ENCODE measurements at places on chromosomes 16 and 17.

- peak; percentile 40 for DNase-seq
Observed at GRCh38 chr17:42163113-42163512, 8.3 kb upstream of the RAB5C start.

DNA sequence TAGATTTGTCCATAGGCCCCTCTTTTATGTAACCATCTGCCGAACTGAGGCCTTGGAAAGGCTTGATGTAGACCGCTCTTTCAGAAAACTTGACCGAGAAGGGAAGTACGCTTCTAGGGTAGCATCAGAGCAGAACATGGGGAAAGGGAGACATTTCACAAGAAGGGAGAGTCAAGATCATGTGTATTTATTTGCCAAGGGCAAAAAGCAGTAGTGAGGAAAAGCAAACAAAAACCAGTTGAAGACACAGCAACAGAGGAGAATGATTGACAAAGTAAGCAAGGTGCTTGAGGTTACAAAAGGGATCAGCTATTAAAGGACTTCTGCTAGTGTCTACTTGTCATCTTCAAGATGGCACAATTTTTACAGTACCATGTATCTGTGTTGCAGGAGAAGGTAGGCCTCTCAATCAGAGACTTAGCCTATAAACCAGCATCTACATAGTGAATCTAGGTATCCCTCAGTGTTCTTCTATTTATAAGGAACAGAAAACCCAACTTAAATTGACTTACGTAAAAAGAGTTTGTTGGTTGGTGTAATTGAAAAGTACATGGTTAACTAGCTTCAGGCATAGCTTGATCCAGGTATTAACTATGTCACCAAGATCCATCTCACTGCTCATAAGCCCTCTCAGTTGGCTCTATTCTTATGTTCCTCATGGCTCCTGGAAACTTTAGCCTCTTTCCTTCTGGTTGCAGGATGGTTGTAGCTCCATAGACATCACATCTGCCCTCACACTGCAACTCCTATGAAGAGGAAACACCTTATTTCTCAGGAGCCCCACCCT lies 288.4 kb downstream of the IRX3 start:
- no peak for DNase-seq

- peak; percentile 92 for DNase-seq
Observed at GRCh38 chr16:66696669-66697630, at the start of gene CMTM4. Gene CMTM4 (minus strand): TSS chr16:66696743. CDS start chr16:66696525, 218 bp downstream.

DNA sequence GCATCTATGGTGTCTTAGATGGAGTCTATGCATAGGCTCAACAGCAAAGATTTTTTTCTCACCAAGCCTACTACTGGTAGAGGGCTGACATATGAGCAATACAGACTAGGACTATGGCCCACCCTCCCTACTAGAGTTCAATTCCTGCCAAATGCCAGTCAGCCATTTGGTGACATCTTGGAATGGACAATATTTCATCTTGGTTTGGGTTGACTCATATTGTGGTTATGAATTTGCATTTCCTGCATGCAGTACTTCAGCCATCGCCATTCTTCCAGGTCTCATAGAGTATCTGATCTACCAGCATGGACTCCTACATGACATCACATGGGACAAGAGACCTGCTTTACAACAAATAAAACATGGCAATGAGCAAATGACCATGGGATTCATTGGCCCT lies 778.1 kb upstream of the SOX9 start:
- no peak for DNase-seq

GRCh38 chr17:69733171-69734012 lies 318.9 kb downstream of the MAP2K6 start:
- no peak for DNase-seq

GRCh38 chr16:21685034-21685455 lies 21.3 kb downstream of the OTOA start:
- DNase-seq: peak; percentile 13

DNA sequence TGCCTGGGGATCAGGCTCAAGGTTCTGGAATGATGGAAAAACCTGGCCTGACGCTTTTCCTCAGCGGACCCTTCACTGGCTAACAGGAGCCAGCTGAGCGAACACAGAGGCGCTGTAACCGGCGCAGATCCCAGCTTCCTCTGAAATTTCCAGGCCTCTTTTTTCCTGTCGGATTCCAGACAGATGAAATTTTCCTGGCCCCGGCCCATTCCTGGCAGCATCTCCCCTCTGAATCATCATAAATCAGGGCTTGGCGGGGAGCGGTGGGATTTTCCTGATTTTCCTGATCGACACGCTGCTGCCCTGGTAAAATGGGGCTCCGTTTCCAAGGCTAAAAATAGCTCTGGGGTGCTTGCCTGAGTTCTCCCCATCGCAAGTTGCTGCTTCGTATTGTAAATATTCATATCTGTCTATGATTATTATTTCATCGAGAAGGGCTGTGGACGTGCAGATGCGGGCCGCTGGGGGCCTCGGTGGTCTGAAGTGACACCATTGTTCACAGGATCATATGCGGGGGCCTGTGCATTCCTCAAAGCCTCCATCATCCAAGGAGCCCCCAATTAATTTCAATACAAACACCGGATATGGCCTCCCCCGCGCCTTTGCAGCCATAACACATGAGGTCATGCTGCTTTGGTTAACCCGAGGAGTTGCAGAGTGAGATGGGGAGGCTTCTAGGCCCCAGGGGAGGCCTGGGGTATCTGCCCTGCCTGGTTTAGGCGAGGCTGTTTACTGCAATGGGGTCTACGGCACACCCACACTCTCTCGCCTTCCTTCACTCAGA lies 45.8 kb upstream of the ETV4 start:
- no peak for DNase-seq

GRCh38 chr16:65917466-65917865 lies 449.0 kb upstream of the CDH5 start:
- no peak for DNase-seq

DNA sequence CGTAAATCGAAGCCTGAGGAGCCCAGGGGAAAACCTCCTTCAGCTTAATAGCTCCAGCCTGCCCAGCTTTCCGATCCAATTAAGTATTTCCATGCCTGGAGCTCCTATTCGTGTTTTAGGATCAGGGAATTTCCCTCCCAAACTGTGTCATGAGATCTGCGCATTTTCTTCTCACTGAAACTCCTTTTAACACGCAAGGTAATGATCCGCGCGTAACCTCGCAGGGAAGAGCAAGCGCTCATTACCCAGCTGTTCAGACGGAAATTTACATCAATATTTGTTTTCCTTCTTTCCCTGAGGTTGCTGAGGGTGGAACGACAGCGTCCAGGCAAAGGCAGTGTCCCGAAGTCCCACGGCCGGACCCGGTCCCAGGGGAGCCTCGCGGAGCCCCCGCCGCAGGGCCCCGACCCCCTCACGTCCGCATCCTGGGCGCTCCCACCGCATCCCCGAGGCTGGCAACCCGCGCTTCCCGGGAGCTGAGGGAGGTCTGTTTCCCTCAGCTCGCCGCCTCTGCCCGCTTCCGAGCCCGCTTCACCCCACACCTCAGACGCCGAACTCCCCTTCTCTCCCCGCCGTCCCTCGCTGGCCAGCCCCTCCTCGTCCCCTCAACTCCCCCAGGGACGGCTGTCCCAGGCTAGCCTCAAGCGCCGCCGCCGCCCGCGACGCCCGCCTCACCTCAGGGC lies 415 bp downstream of the ABCA5 start:
- peak; percentile 6 for DNase-seq

DNA sequence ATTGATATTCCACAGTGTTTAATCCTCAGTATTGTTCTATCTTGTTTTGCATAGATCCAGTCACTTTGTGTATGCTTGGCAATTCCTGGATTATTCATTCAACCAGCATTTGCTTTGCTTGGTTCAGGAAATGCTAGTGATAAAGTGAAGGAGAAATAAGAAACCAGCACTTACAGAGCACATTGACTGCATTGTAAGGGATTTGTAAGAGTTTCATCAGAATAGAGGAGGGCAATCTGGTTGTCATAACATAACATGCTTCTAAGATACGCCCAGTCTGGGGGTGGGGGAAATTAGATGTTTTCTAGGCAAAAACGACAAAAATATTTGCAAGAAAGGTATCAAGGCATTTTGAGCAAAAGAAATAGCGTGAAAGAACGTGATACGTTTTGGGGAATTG lies 40.4 kb downstream of the TNRC6A start:
- no peak for DNase-seq

DNA sequence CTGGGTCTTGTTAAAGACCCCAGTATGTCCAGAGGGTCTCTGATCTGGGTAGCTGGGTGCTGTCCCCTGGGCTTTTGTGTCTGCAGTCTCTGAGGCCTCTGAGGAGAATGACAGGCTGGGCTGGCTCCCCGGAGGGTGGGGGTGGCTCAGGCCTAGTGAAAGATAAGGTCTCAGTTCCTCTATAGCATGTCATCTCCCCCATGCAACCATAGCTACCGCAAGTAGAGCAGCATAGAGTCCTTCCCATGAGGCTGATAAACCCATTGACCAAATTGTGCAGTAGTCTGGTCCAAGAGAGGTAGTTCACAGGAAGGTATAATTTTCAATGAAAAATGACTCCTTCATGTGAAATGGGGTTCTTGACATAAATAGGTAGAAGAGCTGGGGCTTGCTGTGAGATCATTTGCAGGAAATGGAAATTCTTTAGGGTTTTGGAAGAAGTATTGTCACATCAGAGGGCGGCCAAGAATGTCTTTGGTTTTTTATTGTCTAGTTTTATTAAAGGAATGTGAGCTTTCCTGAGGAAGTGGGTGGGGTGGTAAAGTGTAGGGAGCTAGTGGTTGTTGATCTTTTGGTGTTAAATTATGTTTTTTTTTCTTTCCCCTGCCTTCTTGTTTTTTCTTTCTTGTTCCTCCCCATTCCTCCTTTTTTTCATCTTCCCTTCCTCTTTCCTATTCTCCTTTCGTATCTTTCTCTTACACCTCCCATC lies 21.0 kb downstream of the SLC7A6OS start:
- DNase-seq: no peak

DNA sequence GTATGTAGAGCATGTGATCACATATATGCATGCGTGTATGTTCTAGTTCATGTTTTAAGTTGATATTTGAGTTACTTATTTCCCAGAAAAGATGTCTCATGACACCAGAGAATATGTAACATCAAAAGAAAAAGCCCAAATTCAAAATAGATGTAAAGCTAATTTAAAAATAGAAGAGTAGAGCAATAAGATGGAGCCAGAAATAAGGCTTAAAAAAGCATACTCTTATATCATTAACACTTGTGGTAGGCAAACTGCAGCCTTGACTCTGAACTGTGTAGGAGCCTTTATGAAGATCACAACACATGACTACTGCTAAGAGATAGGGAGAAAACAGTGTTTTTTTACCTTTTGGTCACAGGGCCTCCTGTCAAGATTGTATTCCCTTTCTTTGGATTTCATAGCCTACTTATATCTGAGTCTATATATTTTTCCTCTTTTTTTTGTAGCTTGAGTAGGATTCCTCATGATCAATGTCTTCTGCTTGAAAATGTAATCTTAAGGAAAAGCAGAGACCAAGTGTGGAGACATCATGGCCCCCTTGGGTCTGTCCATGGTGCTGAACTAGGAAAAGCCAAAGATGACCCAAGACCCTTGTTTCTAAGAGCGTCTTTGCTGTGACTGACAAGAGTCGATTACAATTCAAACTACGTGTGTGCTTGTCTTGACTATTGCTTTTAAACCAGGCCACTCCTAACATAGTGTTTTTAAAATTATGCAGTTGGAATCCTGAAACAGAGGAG lies 390.4 kb downstream of the SHISA9 start:
- peak; percentile 12 for DNase-seq

DNA sequence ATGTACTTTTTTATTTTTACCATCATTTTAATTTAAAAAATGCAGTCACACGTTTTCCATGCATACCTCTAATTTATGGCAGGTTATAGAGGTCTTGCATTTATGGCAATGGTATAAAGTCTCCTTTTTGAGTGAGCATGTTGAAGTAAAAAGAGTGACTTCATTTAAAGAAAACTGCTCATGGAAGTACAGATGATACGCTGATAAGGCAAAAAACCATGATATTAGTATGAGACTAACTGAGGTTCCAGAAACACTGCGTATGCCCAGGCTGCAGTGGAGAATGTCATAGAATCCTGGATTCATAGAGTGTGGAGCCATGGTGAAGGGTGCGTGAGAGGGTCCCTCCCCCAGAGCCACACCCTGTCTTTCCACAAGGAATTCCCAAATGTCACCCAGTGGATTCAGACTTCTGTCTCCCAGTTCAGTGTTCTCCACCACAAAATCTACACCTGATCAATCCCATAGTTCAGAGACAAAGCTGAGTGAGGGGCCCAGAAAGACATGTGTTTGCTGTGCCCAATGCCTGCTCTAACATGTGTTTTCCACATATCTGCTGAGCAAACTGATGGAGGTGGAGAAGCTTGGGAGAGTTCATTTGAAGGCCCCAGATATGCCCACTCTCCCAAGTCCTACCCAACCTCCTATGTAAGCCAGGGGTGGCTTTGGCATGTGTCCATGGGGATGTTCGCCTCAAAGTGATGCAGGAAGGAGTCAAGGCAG lies 69.4 kb downstream of the SLC6A2 start:
- DNase-seq: no peak

GRCh38 chr17:33905338-33905800 lies 349.7 kb upstream of the CCL2 start:
- no peak for DNase-seq

DNA sequence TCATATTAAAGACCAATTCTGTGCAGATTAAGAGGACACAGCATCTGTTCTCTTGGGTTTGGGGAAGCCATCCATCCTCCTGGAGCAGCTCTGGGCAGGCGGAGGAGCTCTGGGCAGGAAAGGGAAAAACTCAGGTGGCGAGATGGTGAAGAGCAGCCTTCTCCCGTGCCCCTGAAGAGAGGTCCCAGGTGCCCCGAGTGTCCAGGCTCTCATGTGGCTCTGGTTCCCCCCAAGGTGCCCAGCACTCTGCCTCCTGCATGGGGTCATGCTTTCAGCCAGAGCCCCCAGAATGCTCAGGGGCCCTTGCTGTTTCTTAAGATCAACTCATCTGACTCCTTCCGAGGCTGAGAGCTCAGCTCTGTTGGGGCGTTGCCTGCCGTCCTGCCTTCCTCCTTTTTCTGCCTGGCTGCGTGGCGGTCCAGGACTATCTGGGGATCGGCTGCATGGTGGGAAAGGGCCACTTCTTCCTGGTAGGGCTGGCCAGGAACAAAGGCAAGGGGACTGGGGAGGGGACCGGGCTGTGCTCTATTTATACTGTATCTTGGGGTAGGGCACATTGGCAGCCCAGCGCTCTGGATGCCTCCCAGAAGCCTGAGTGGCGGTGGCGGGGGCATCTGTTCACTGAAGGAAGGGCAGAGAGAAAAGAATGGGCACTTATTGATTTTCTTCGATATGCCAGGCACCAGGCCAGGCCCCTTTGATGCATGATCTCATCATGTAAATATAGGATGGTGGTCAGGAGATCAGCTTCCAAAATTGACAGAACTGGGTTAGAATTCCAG lies 103.2 kb upstream of the SDK2 start:
- DNase-seq: no peak

Data from RPMI8226 (cell line).